ENCODE measurements at places on chromosomes 7 and 10.

DNA sequence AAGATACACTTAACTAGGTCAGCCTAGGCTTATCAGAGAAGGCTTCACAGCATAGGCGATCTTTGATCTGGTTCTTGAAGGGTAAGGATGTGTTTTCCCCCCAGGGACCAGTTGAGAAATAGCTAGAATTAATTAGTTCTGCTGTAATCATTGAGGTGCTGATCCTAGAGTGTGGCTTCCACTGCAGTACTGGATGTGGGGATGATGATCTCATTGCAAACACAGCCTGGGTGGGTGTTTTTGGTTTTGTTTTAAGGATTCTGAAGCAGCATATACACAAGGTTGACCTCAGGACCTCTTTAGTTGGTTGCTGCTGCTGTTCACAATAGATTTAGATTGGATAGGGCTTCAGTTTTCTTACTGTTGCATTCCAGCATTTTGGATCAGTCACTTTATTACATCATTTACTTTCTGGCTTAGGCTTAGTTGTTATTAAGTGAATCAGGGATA is 159.7 kb downstream of the AUTS2 start:
- no peak for DNase-seq

- DNase-seq, result no peak
Observed at GRCh38 chr7:37230221-37230620, 218.4 kb downstream of the ELMO1 start.

- no peak for DNase-seq
Observed at GRCh38 chr7:145845345-145845744, 271.3 kb upstream of the CNTNAP2 start.

DNA sequence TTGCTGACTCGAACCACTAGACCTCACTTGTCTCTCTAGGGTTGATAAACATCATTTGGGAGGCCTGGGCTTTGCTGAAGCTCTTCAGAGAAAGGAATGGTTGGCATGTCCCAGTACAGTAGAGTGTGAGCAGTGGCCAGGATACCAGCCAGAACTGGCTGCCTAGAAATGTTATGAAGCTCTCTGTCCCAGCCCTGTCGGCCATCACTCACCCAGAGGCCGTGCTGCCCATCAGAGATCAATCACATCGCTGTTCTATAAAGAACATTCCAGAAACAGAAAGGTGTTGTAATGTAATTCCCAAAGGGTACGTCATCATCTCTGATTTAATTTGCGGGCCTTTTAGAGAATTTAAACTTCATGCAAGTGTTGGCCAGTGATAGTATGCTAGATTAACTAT is 111.5 kb downstream of the PRPF18 start:
- DNase-seq, result no peak

DNA sequence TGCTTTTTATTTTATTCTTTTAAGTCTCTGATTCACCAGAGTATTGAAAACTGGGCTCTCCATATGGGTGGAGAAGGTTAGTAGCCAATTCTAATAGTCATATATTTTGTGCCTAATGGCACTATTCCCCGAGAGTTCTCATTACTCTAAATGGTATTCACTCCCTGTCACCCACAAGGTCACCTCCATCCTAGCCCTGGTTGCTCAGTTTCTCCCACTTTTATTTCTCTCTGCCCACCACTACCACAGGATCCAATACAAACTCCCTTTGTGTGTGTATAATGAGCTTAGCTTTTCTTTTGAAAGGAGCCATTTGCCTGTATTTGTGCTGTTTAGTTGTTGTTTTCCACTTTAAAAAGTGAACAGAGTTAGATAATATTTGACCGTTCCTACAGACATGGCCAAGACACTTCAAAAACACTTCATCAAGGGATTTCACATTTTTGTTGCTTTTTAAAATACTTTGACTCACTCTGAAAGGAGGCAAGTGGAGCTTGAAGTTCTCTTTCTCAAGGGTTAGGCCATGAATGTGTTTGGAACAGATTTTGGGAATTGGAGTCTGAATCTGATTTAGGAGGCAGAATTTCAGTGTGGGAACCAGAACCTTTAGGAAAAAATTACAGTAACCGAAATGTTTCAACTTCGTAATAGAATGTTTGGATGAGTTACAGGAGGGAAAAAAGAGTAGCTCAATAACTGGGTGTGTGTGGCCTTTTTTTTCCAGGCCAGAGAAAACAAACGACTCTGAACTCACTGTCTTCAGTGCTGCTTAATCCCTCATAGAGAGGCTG is 321.3 kb downstream of the BICC1 start:
- no peak for DNase-seq

- DNase-seq, result no peak
Observed at GRCh38 chr10:24168258-24169170, 40.4 kb upstream of the KIAA1217 start.

DNA sequence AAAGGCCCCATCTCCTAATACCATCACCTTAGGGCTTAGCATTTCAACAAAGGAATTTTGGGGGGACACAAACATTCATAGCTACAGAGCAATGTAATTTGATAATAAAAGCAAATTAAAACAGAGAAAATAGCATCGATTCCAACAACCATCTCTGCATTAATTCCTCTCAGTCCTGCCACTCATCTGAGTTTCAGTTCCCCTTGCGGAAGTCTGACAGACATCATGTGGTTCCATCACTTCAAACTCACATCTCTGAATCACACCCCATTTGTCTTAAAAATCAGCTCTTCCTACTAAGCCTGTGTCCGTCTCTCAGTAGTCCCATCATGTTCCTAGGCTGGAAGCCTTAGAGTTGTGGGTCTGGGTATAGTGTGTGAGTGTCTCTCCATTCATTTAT is 3.6 kb downstream of the ADCK2 start:
- DNase-seq, result no peak

- DNase-seq, result no peak
Observed at GRCh38 chr10:127576051-127576450, 26.9 kb downstream of the NPS start.

Data from transverse colon (tissue), 4 donors.